ENCODE measurements at places on chromosomes 7 and 10.

- no peak for DNase-seq
These were observed 576 bp upstream of the CSGALNACT2 start for GRCh38 chr10:43137717-43138020.

DNA sequence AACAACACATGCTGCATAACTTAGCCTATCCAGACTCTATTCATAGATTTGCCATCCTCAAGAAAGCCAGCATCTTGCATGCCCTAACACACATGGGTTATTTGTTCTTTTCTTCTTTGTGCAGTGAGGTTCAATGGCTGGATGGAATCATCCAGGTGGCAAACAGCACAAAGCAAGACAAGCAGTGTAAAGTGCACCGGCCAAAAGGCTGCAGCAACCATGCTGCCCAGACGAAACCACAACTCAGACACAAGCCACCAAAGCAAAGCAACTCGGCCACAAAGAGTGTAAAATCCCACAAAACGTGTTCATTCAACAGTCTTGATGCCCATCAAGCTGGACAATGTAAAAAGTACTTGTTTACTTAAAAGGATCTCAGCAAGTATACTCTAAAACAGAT, 76.9 kb downstream of the PIP4K2A start:
- no peak for DNase-seq

DNA sequence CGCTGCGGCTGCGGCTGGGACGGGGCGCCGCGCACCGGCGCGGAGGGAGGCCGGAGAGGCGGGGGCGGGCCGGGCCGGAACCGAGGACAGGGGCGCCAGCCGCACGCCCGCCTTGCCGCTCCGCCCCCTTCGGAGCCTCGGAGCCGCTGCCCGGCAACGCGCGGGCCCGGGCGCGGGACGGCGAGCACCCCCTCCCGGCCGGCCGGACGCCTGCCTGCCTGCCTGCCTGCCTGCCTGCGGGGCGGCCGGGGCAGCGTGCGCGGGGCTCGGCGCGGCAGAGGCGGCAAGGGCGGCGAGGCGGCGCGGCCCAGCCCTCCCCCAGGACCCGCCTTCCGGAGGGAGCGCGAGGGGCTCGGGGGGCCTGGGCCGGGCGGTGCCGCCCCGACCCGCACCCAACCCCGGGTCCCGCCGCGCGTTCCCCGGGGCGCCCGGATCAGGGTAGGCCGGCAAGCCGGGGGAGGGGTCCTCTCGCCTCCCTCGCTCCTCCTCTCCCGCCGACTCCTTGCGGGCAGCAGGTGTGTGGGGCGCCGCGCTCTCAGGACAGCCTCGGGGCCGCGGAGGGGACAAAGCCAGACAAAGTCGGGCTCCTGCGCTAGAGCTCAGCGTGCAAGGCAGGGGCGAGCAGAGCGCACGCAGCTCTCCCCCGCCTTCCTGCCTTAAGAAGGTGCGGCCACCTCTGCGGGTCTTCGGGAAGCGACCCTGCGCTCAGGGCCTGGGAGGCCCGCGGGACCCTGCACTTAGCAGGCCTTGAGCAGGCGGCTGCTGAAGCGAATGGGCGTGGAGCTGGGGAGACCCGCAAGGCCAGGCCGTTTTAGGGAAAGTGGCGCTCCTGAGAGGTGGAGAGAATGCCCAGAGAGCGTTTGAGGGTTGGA, at the start of gene KIAA1549:
Gene KIAA1549, minus strand, starts transcription at position 58 of the 872 bp plus-strand sequence. CDS start 120 bp downstream, outside the sequence.
- peak; percentile 22 for DNase-seq

DNA sequence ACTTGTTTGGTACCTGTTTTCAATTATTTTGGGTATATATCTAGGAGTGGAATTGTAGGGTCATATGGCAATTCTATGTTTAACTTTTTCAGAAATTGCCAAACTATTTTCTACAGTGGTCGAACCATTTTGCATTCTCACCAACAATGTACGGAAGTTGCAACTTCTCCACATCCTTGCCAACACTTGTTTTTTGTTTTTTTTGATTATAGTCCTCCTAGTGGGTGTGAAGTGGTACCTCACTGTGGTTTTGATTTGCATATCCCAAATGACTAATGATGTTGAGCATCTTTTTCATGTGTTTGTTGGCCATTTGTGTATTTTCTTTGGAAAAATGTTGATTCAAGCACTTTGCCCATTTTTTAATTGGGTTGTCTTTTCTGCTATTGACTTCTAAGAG, 122.1 kb downstream of the RPS24 start:
- no peak for DNase-seq

DNA sequence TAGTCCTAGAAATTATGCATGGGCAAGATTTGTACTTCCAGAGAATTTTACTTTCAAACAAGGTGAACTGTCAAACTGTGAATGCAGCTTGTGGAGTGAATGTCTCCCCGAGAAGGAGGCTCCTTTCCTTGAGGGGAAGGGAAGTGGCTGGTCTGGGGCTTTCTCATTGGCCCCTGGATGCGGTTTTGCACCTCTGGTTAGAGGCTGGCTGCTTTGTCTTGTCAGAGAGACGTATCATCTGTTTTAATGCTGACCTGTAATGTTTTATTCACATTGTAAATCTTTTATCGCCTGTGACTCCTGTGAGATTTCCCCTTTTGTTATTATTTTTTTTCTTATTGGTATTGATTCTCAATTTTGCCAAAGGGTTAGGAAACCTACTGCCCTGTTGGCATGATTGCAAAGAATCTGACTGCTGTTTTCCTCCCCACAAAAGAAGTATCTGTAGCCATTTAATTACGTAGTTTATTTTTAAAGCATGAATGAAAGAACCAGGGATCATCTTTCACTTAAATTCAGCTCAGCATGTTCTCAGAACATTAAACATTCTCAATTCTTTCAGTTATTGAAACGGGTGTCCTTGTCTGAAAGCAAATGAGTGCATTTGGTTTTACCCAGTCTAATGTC, 238.3 kb upstream of the NFE2L3 start:
- DNase-seq, result no peak

DNA sequence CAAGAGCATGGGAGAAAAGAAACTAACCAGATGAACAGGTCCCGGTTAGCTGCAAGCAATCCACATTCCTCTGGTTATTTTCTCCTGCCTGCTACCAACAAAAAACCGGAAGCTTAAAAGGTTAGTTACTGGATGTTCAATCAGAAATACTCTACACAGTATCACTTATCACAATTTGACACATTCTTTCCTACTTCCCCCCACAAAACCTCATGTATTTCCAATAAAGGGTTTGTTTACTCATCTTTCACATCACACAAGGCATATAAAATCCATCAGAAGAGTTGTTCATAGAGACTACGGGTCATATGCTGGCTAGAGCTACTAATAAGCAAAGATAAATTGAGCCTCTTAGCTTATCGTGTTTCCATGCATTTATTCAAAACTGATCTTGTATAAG, 4.8 kb downstream of the SLC25A28 start:
- no peak for DNase-seq

- DNase-seq, result no peak
These were observed 2.5 kb upstream of the UPK3B start for GRCh38 chr7:76507723-76508406.

DNA sequence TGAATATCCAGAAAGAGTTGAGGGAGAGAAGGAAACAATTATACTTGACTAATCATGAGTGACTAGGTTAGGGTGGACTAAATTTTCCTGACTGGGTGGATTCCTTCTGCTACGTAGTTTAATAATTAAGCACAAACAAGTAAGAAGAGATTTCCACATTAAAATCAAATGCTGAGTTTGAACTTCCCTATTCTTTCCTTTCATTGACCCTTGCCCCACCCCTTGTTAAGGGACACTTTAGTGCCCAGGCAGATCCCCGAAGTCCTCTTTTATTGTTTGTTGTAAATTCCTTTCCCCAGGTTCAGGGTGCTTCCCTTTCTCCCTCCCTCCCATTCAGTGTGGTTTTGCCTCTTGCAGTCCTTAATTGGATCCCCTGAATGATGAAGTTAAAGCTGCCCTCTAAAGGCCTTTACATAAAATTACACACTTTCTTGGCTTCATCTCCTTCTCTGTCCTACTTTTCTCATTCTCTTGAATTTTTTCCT, 8.8 kb upstream of the SPAM1 start:
- DNase-seq, result no peak

GRCh38 chr7:113784316-113784715, 134.5 kb downstream of the PPP1R3A start:
- DNase-seq, result no peak

DNA sequence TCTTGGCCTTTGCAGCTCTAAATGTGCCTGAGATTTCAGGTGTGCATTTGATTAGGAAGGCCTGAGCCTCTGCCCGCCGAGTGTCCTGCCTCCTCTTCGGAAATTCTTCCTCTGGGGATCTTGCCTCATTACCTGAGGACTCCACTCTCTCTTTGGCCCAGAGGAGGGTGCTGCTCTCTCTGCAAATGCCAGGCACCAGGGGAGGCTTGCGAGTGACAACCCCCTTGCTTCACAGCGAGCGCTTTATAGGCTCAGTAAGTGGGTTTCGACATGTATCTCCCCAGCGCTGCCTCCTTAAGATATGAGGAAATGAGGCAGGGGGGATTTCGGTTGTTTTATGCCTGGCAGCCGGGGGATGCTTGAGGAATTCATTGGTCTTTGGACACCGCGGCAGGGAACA, 423.9 kb downstream of the GLRX3 start:
- no peak for DNase-seq

- no peak for DNase-seq
These were observed 204.3 kb downstream of the PLXNA4 start for GRCh38 chr7:132371948-132372347.

DNA sequence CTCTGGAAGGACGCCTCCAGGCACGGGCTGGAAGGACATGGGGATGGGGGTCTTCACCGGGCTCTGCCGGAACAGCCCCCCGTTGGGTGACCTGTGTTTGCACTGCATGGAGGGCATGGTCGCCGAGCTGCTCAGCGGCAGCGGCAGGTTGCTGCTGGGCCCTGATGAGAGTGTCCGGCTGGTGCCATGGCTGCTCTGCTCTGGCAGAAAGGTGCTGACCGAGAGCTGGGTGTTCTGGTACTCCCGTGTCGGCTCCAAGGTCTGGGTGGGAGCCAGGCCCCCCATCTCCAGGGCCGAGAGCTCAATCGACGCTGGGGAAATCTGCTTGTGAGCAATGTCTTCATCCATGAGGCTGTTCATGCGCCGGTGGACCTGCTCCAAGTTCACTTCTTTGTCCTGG, 764.3 kb downstream of the GRID1 start:
- DNase-seq, result no peak

GRCh38 chr10:93458821-93459257, 23.3 kb downstream of the MYOF start:
- peak; percentile 20 for DNase-seq

GRCh38 chr7:80175744-80176143, 41.1 kb downstream of the GNAI1 start:
- no peak for DNase-seq

DNA sequence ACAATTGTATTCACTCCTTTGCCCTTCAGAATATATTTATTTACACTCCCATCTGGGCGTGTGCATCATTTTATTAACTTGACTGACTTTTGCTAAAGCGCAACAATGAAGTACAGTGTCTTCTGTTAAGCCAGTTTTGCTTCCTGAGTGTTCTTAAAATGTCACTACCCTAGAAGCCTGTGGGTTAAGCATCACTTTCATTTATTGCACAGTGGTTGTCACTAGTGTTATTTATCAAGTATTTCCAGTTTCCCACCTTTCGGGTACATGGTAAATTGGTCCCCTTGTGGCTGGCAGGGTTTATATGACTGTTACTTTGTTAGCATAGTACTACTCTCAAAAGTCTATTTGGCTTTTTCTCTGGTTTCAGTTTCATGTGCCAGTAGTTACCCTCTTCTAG, 3.3 kb downstream of the HILPDA start:
- DNase-seq, result no peak

GRCh38 chr10:88008866-88009470, 145.5 kb downstream of the PTEN start:
- no peak for DNase-seq

DNA sequence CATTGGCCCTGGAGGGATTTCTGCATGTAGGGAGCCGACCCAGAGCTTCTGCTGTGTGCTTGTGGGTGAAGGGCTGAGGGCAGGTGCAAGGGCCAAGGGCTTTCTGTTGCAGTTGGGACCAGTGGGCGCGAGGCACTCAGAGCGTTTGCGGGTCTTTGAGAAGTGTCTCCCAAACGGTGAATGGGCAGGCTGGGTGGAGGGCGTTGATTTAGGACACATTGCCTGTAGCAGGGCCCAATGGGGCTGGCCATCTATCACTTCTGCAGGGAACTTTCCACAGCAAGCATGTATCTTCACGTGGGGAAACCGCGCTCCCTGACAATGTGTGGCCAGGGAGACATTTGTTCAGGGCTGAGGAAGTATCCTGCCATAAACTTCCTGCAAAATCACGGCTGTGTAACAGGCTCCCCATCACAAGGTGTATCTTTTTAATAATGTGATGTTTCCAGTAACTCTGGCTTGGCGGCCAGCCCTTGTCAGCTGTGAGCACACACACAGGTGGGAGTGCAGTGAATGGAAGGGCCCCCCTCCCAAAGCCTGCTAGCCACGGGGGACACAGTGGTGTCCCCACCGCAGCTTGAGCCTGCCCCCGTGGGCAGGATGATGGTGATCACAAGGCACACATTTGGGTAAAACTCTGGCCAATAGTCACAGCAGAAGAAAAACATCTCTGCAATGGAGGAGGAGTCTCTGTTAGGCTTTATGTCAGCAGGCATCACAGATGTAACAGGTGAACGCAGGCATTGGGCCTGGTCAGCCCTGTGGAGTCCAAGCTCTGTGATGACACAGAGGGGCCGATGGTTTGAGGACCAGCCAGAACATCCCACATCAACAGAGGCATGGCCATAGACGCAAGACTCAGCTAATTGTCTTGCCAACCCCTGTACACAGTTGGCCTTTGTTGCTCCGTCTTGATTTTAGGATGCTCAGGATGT, 84.3 kb downstream of the GLRX3 start:
- no peak for DNase-seq

- no peak for DNase-seq
These were observed 88.2 kb downstream of the CD36 start for GRCh38 chr7:80726666-80727065.

- DNase-seq, result no peak
These were observed 42.9 kb downstream of the CD36 start for GRCh38 chr7:80681272-80681885.

DNA sequence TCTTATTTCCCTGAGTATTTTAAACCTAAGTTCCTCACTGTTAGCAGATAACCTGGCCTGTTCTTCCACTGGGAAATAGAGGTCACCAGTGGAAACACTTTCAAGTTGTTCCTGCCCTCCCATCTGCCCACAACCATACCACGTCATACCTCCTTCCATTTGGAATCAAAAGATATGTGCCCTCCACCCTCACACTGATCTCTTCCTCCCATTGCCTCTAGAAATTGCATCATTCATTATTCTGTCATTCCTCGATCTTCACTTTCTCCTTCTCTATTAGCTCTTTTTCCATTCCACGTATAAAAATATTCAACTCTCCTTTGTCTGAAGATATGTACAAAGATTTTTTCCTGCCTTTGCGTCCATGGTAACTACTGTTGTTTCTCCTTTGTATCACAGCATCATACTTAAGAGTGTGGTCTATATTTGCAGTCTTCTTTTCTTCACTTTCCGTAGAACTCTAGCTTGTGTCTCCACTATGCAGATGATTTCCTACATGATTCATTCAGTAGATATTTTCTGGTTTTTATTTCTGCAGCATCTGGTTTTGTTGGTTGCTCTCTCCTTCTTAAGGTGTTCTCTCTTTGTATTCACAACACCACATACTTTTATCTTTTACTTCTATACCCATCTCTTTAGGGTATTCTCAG, 312.3 kb downstream of the REEP3 start:
- no peak for DNase-seq

Data from DMS79 (cell line).